Stimulated activated CD8-positive, alpha-beta memory T cell treated with anti-CD3 and anti-CD28 coated beads, Interleukin-12 subunit alpha, Interleukin-12 subunit beta, amount 100 ng/mL, for 4 hours (primary cell): ENCODE measurements at places on chromosomes 11 and 22.
A peak's percentile ranks its signal among the peaks of the same experiment; 100 is the strongest.

- DNase-seq = no peak
These were observed 25.3 kb upstream of the PATE1 start for GRCh38 chr11:125720781-125721180.

GRCh38 chr11:31822927-31823643, 12.0 kb upstream of the PAX6 start:
- no peak for DNase-seq

DNA sequence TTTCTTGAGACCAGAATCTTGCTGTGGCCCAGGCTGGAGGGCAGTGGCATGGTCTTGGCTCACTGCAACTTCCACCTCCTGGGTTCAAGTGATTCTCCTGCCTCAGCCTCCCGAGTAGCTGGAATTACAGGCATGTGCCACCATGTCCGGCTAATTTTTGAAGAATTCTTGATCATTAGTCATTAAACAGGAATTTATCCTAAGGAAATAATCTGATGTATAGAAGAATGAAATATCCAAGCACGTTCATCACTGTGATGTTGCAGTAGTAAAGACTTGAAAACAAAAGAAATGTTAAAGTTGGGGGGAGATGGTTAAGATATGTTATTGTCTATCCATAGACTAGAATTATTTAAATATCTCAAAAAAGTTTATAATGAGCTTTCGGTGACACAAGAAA, 23.6 kb downstream of the CBL start:
- no peak for DNase-seq

DNA sequence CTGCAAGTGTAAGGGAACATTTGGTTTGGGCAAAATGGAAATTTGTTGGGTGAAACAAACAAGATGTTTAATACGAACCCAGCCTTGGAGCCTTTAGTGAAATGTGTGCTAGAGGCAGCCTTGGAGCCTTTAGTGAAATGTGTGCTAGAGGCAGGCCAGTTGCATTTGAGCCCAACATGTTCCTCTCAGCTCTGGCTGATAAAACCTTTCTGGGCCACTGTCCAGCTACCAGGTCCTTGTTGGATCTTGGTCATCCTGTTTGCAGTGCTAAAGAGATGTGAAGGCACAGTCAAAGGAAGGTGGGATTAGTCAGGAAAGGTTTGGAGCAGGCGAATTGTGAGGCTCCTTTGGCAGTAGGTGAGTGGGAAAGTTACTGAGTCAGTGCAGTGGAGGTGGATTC, 48.9 kb downstream of the CEP164 start:
- no peak for DNase-seq

DNA sequence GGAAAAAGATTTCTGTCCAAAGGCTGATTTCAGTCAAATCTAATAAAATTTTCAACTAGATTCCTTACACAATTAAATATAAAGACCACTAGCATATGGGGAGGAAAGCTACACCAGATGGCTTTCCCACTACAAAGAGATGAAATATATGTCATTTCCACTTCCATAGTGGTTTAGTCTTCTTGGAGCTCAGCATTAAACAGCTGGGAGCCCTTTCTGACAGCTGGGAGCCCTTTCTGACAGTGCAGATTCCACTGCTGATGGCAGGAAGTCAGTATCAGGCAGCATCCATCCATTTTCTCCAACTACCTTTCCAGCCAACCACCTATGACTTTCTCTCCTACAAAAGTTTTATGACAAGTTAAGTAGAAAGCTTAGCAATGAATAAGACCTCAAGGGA, 177.9 kb downstream of the RRAS2 start:
- no peak for DNase-seq

- peak; percentile 24 for DNase-seq
These were observed 10.2 kb downstream of the PCNX3 start for GRCh38 chr11:65625628-65626342.

GRCh38 chr11:3747704-3748103, 49.6 kb downstream of the NUP98 start:
- no peak for DNase-seq

DNA sequence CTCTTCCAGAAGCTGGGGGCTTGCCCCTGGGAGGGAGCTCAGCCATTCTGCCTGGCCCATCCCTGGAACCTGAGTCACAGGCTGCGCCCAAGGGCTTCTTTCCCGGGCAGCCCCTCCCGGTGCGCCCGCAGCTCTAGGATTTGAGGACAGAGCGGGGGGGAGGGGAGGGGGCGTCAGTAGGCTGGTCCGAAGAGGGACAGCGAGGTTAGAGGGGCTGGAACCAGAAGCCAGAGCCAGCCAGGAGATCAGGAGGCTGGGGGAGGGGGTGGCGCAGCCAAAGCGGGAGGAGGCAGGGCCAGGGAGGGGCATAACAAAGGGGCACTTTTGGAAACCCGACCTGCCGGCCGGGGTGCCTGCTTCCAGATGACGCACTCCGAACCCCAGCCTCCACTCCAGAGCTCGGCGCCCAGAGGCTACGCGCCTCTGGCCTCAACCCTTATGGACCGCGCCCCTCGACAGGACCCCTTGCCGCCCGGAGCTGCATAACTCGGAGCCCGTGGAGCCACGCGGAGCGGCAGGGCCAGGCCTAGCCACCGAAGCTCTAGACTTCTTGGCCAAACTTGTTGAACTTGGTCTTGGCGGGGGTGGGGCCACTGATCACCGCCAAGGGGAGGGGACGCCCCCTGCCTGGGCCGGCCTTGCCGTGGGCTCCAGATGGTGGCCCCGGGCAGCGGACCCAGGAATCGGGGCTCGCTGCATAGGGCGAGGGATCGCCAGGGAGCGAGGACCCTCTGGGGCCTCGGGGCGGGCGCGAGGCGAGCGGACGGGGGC, 744 bp downstream of the PACSIN3 start:
- DNase-seq = no peak

- no peak for DNase-seq
These were observed 53.8 kb downstream of the PKNOX2 start for GRCh38 chr11:125218336-125218735.

DNA sequence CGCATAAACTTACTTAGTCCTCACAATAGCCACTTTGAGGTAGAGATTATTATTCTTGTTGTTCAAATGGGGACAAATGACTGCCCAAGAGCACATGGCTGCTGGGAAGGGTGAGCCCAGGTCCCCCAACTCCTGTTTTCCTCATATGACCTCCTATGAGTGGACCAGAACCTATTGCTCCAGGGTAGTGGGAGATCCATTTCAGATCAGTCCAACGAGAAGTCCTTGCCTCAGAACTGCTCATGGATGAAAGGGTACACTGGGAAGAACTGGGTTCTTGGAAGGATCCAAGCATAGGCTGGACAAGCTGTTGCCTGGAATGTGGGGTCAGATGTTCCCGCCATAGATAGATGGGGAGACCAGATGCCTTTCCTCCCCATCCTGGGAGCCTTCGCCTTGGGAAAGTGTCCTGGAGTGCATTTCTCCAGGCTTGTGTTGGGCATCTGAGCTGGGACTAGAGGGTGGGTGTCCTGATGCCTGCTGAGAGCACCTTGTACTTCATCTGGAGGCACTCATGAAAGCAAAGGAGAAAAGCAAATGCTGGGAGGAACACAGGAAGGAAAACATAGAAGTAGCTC, 146.3 kb upstream of the B3GAT1 start:
- no peak for DNase-seq

- no peak for DNase-seq
These were observed 19.7 kb upstream of the RAB38 start for GRCh38 chr11:88194990-88195389.

- no peak for DNase-seq
These were observed 9.0 kb upstream of the MTMR3 start for GRCh38 chr22:29873943-29874342.

- no peak for DNase-seq
These were observed 1.3 kb downstream of the PPP1CA start for GRCh38 chr11:67400251-67400941.

- no peak for DNase-seq
These were observed 112.7 kb downstream of the MORC2 start for GRCh38 chr22:30855677-30856518.

DNA sequence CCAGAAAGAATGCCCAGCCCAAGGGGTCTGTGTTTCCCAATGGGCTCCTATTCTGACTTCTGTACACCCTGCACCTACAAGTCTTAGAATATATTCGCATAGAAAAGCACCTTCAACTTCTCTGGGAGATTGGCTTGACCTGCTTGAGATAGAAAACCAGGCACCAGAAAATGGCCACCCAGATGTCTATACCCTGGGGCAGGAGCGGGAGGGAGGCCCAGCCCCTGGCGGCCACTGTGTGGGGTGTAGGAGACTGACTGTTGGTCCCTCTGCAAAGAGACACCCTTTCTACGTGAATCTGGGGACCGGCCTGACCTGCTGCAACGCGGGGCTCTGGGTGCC, 8.5 kb downstream of the DENND6B start:
- no peak for DNase-seq

DNA sequence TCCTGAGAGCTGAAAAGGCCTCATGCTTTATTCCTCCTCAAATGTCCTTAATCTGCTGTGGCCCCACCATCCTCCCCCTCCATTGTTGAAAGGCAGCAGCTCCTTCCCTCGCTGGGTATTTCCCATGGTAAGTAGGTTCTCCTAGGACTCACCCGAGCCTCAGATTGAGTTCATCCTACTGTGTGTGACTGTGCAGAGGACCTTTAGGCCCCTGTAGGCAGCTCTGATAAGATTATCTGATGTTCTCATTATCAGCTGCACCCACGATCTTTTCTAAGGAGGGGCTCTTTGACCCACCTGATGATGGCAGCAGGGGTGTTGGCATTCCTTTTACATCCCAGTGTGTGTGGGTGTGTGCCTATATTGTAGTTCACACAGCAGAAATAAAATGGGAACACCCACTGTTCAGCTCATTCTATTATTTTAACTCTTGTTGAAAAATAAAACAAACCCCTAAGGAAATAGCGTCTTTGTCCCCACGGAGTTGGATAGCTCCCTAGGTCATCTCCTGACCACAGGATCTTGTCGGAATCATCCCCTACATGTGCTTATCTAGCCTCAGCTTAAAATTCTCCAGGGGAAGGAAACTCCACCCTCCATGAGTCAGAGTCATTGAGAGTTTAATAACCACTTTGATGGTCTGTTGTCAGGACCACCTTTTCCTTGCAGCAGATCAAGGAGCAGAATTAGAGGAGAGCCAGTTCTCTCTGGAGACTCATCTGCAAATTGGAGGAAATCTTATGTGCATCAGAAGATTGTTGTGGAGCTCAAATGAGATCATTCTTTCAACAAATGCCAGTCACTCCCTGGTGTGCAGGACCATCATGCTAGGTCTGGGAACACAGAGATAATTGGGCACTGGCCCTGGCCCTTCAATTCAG, 19.3 kb downstream of the ENDOD1 start:
- DNase-seq = no peak

DNA sequence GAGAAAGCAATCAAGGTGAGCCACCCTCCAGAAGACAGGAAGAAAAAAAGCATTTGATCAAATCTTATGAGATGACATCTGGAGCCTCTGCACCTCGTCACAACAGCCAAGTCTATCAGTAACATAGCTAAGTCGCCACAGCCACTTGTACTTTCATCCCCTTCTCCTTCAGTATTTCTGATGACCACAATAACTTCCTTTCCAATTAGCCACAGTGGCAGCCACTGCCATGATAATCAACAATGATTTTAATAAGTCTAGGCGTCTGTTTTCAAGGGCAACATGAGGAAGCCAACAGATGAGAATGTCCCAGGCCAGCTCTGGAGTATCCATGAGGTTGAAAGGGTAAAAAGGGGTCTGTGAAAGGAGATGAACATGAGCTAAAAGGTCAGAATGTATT, 29.9 kb downstream of the RBFOX2 start:
- DNase-seq = no peak

DNA sequence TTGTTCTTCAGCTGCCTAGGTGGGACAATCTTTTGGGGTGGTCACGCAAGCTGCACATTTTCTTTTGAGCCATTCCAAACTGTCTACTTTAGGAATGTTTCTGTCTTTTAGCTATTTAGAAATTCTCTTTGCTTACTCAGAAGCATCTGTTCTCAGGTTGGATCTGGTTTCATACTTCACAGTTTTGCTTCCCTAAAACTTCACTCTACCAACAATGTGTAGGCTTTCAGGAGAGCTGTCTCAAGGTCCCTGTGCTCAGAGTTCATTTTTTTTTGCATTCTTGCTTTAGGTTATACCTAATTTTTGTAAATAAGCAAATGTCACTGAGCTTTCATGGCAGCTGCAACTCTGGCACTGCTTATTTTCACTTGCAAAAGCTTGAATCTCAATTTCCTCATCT, 36.7 kb downstream of the CCDC90B start:
- DNase-seq = no peak

DNA sequence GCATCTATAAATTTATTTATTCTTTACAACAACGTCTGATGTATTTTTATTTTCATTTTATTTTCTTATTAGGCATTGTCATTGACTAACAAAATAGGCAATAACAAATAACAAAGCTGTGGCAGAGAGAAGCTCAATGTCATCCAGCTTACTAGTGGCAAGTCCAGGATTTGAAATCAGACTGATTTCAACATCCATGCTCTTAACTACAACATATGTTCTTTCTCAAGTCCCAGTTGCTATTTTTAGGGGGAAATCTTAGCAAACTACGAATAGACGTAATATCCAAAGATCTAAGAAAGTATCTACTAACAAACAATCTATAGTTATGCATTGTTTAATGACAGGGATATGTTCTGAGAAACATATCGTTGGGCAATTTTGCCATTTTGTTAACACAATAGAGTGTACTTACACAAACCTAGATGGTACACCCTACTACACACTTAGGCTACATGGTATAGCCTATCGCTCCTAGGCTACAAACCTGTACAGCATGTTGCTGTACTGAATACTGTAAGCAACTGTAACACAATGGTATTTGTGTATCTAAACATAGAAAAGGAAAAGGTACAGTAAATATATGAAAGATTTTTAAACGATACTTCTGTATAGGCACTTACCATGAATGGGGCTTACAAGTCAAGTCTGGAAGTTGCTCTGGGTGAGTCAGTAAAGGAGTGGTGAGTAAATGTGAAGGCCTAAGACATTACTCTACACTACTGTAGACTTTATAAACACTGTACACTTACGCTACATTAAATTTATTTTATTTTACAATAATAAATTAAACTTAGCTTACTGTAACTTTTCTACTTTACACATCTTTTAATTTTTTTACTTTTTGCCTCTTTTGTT, 151.3 kb downstream of the DLG2 start:
- no peak for DNase-seq

- DNase-seq = no peak
These were observed 12.5 kb downstream of the SYNGR1 start for GRCh38 chr22:39362271-39362670.

DNA sequence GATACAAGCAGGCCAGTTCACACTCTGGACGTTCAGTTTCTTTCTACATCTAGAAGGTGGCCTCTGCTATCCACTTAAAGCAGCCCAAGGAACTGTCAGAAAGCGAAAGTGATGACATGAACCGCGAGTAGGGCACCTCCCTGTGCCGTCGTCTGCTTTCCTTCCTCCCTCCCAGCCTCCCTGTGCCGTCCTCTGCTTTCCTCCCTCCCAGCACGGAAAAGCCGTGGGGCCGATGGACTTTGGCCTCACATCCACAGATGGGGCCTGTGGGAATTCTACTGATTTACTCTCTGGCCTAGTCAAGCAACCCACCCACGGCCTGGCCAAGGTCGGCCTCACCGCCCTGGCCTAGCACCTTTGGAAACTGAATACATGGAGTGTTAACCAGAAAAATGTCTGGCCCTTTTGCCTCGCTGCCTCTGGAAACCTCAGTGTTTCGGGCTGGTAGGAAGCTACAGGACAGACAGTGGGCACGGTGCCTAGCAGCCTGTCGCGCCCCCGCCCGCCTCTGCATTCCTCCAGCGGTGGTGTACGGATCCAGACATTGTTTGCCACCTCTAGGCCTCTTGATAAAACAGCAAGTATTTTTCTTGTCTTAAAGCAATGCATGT, 14.2 kb downstream of the PEX26 start:
- DNase-seq = no peak
